ENCODE measurements at places on chromosomes 7 and 10.

- no peak for DNase-seq
These were observed 47.4 kb downstream of the SORCS3 start for GRCh38 chr10:104688251-104689042.

DNA sequence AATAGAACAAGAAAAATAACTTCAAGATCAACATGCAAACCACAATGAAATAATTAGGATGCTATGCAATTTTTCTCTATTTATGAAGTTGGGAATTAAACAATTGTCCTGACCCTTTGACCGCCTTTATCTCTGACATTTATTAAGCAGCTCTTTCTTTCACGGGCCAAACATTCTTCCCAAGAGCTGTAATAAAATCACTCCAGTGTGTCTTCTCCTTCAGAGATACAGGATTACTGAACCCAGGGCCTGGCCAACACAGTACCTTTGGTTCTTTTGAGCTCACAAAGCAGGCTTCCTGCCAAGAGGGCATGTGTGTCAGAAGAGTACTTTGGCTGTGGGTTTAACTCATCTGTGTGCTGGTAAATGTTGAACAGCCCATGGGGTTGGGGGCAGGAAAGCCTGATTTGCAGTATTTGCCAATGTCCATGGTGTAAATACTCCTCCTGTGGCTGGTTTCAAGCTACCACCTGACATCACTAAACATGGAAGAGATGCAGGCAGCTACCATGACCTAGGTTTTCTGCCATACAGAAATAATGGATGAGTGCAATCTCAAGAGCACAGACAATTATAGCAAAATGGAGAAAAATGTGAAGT, 121.7 kb downstream of the FANK1 start:
- DNase-seq = no peak

DNA sequence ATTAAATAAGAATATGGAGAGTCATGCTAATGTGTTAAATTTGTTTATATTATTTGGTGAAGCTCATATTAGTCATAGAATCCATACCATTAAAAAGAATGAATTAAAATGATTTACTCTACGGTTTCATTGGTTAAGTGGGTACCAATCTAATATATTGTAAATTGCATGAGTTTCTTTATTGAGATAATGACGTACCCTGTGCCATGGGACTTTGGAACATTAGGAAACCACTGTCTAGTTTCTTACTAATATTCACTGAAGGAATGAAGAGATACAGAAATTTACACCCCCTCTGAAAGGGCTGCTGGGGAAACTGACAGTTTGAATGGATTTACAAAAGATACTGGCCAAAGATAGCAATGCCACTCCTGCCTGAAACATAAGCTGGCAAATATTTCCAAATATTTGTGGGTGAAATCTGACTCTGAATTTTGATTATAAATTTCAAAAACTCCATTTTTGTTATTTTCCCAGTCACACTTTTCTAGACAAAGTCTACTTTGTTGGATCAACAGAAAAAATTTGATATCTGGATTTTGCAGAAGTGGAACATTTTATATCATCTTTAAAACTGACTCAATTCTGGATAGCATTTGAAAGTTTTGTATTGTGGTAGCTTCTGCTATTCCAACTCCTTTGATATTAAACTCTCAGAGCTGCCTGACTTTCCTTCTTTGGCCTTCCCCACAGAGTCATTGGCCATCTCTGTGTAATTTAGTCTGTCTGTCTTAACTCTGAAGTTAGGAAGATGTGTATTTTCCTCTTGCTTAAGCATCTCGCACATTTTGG, 22.3 kb downstream of the MDFIC start:
- DNase-seq = no peak

- no peak for DNase-seq
These were observed 255.7 kb upstream of the MKLN1 start for GRCh38 chr7:131071786-131072504.

DNA sequence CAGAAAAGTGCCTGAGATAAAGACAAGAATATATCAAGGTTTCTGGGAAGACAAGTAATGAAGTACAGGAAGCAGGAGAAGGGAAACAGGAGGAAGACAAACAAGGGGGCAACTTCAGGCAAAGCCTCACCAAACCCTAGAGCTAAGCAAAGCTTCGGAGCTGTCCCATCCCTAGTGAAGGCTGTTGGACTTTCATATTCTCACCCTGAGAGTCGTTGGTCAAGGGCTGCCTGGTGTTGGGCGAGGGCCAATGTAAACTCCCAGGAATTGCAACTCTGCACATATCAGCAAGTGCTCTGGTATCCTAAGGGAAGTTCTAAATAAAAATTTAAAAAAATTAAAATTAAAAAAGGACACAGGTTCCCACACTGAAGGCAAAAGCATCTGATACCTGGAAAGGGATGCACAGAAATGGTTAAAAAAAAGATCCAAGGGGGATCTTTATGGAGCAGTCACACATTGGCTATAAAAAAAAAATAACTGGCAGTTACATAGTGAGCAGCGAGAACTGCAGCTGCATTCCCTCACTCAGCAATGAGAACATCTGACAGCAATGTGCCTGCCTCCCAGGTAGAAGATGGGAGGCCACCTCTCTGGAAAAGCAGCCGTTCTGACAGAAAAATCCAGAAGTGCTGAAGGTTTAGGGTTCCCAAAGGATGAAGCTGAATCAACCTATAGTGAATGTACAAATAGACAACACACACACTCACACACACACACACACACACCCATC, 304.7 kb downstream of the WDR11 start:
- DNase-seq = no peak

GRCh38 chr7:51261950-51262795, 54.4 kb downstream of the COBL start:
- DNase-seq = peak; percentile 74

DNA sequence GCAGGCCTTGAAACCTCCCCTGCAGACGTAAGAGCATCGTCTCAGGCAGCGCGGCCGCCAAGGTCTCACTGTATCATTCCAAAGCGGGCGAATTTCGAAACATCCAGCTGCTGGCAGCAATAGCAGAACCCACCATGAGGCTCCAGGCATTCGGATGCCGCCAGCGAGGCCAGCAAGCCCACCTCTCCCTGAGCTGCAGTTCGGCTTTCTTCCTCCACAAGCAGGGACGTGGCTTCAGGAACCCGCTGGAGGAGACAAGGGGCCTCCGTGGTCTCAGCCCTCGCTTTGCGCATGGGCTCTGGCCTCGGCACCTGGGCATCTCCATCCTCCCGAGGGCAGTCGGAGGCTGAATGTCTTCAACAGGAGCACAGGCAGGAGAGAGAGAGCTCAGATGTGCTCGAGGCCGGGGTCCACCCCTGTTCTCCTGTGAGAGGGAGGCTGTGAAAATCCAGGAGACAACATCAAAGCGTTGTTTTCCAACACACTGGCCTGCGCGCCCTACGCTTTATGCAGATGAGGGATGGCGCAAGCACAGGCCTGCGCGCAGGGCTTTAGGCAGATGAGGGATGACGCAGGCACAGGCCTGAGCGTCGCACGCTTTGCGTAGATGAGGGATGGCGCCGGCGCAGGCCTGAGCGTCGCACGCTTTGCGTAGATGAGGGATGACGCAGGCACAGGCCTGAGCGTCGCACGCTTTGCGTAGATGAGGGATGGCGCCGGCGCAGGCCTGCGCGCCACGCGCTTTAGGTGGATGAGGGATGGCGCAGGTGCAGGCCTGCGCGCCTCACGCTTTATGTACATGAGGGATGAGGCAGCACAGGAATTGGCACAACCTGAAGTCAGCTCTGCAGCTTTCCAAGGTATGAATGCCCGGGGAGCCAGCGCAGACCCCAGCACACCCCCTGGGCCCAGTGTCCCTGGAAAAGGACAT, 103.2 kb downstream of the WDR37 start:
- no peak for DNase-seq

GRCh38 chr10:118564652-118565051, 30.8 kb downstream of the PRLHR start:
- no peak for DNase-seq

DNA sequence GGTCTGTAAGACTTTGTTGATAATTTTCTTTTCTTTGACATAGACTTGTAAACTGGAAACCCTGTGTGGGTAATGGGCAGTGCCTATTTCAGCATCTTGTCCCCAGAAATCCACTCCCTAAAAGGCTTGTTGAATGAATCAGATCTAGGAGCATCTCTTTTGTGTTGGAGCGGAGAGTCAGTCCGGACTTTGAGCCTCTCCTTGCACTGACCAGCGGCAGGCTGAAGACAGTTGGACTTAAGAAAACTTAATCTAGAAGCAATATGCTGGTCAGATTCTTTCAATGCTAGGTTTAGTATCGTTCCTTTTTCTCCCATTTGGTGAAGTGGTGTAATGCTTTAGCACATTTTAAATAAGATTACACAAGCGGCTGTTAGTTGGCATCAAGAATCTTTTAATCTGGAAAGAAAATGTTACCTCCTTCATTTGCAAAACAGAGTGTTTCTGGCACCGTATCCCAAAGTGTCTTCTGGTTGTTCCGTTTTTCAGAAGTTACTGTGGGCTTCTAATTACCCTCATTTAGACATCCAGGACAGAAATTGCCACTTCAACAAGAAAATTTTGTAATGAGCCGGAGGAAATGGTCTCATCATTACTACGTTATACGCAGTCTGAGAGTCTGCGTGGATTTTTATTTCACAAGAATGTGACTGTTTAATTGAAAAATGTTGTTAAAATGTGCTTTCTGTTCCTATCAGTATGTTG, 74.7 kb downstream of the CUX1 start:
- DNase-seq = no peak

- DNase-seq = no peak
These were observed 92.1 kb downstream of the SRI start for GRCh38 chr7:88127637-88128290.

- no peak for DNase-seq
These were observed 168.3 kb upstream of the NPY start for GRCh38 chr7:24115661-24116060.

DNA sequence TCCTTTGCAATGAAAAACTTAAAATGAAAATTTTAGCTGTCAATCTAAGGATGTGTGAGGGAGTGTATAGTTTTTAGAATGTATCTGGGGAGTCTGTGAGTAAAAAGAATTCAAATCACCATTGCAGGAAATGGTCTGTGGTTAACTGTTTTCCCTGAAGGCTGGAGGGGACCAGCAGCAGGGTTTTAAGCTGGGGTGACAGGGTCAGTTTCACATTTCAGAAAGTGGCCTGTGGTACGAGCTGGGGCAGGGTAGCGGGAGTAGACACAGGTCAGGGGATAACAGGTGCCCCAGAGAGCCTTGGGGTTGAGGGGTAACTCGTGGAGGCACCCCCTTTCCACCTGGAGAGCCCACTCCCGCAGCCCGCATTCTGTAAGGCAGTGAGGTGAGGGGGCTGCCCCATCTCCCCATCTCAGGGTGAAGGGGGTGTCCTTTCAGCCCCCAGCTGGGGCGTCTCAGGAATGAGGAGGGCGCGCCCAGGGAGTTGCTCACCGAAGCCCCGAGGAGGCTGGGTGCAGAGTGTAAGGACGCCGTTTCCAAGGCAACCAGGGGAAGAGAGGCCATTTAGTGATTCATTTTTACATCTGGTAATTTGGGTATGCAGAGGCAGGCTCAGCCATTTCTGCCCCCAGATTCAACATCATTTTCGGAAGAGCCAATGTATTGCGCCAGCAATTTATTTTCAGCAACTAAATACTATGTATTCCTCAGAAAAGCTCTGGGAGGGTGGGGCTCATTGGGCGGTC, 168.9 kb downstream of the SLIT1 start:
- DNase-seq = no peak

GRCh38 chr7:158992759-158993158, 136.4 kb downstream of the DYNC2I1 start:
- DNase-seq = no peak

DNA sequence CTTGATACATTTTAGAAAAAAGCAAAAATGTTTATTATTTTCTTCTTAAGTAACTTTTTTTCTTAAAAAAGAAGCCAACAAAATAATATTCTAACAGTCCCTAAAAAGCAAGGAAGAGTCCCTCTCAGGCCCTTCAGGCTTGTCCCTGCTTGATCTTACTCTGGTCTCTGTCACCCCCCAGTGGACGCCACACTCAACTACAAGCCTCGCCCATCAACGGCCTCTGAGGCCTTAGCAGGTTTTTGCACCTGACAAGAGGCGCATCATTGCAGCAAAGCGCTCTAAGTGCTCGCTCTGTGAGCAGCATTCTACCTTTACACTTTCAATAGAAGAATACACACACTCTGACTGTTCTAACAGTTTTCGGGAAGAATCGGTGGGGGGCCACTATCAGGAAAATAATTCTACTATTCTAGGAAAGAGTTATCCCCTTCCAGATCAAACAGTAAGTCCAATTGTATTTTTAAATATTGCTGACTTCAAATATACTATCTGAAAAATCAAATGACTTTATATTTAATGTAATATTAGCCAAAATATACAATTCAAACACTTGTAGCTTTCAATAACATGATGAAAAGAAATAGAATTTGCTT, 139.2 kb downstream of the USP6NL start:
- peak; percentile 19 for DNase-seq

DNA sequence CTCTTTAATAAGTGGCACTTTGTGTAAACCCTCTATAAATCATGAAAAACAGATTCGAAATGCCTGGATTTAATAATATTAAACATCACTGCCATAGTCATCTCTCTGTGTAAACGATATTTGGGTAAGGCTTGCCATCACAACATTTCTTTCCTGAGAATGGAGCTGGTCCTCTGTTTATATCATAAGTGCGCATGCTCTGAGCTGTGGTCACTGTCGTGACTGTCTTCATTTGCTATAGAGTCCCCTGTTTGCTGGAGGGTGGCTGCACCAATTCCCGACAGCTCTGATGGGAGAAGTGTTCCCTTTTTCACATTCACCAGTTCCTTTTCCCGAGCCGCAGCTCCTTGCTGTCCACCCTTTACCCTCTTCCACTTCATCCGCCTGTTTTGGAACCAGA, 50.4 kb upstream of the AGMO start:
- DNase-seq = no peak

GRCh38 chr7:130896898-130897514, 163.0 kb upstream of the KLF14 start:
- DNase-seq = peak; percentile 33

DNA sequence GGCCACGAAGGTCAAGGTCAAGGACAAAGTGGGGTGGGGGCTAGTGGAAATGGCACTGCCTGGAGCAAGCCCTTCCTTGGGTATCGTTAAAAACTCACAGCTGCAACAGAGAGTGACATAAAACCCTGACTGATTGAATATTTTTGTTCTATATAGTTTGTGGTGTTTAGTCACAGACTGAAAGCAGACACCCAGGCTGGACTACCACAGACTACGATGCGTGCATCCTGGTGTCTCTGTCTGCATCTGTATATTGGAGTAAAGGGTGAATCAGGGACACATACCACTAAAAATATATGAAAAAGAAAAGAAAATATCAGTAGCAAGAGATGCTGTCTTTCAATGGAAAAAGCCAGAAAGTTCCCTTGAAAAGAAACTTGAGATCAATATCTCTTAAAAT, 101.4 kb downstream of the KLF6 start:
- DNase-seq = no peak

- no peak for DNase-seq
These were observed 112.4 kb upstream of the JAZF1 start for GRCh38 chr7:28292834-28293526.

GRCh38 chr10:17989908-17990767, 38.4 kb downstream of the SLC39A12 start:
- DNase-seq = no peak

GRCh38 chr10:1396297-1396635, 340.1 kb downstream of the WDR37 start:
- no peak for DNase-seq

- DNase-seq = no peak
These were observed 95.2 kb downstream of the NRP1 start for GRCh38 chr10:33239257-33239656.

GRCh38 chr10:4443419-4443818, 382.6 kb upstream of the AKR1E2 start:
- no peak for DNase-seq

All from NCI-H345 (cell line).